ENCODE measurements at places on chromosomes 1 and 21. TPM values are rescaled to one million over a fixed set of nuclear protein-coding genes. Genes with fewer than 3 reads are reported as not detected.

DNA sequence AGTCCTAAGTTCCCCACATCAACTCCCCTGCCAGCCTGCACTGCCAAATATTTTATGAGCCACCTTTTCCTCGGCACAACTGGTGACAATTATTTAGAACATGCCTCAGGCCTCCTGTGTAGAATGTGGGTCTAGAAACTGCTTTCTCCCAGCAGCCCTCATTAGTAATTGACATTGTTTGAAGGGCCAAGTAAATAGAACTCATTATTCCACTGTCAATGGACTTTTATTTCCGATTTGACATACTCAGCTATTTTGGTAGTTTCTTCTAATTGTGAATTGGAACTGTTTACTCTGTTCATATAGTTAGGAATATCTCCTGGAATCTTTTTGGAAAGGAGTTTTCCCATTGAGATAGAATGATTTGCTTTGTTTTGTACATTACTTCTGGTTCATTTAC, 168.8 kb upstream of the L1TD1 start:
- no peaks in the 10 kb centered on the region for H3K36me3 ChIP-seq
- H3K27me3 ChIP-seq: no peaks in the 10 kb centered on the region
- no peak overlapping the region for H3K4me3 ChIP-seq
- no peak for DNase-seq

GRCh38 chr1:164382384-164382783, 176.6 kb upstream of the PBX1 start:
- H3K27me3 ChIP-seq: no peaks in the 10 kb centered on the region
- DNase-seq: no peak
- no peaks in the 10 kb centered on the region for H3K36me3 ChIP-seq
- H3K4me1 ChIP-seq: no peaks in the 10 kb centered on the region
- no peak overlapping the region for H3K27ac ChIP-seq

OR6Y1 gene
- total RNA-seq: not detected

FHL3 gene
- total RNA-seq: 13.5 TPM

GBP5 gene
- 261 TPM for total RNA-seq

Measured in activated CD8-positive, alpha-beta T cell treated with anti-CD3 and anti-CD28 coated beads, Interleukin-2, amount 10 ng/mL, durations not matched to agents 7 days and 5 days (primary cell).